ENCODE measurements at places on chromosomes 12 and 14.
A peak's percentile ranks its signal among the peaks of the same experiment; 100 is the strongest.

GRCh38 chr14:87152693-87153092, 840.3 kb downstream of the GALC start:
- DNase-seq, result no peak

- DNase-seq, result no peak
These were observed 7.5 kb downstream of the C14orf180 start for GRCh38 chr14:104586832-104587620.

DNA sequence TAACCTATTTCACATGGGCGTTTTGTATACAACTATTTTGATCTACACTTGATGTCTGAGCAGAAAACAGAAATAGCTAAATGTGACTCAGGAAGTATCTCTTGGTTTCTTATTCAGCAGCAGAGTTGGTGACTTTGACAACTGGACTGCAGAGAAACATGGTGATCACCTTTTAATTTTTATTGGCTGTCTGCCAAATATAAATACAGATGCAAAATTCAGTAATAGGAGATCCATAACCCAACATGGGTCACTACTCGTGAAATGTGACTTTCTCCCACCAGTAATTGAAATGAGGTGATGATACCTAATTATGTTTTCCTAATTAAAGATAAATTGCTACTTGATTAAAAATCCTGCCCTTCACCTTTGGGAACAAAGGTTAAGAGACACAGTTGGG, 487.1 kb downstream of the NELL2 start:
- DNase-seq, result no peak

DNA sequence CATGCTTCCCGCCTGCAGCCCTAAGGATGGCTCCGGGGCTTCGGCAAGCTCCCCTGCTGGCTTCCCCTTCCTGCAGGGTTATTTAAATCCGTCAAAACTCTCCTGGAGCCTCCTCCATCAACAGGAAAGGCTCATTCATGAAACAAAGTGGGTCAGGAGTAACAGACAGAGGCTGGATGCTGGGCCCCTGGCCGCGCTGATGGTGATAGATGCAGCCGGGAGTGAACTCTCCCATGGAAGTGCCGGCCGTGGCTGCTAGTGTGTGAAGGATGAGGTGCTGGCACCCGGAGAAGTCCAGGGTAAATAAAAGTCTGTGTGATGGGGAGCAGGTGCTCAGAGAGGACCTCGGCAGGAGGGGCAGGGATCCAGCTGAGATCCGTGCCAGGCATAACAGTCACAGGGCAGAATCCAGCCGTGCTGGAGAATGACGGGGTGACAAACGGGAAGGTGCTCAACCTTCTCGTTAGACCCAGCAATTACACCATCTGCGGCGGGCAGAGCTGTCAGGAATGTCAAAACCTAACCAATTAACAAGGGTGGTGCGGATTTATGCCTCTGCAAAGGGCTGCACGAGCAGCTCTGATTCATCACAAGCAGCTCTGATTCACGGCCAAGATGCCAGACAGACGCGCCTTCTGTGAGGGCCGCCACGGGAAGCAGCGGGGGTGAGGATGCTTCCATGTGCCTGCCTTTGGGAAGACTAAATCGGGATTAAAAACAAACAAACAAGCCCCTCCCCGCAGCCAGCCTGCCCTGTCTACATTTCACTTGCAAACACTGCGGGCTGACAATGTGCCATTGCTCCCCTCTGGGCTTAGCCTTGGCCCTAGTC, 55.6 kb downstream of the SYNE3 start:
- DNase-seq, result no peak

- no peak for DNase-seq
These were observed 118.6 kb downstream of the PLXNC1 start for GRCh38 chr12:94266796-94267536.

GRCh38 chr14:55581342-55581771, 1.4 kb downstream of the KTN1 start:
- no peak for DNase-seq

DNA sequence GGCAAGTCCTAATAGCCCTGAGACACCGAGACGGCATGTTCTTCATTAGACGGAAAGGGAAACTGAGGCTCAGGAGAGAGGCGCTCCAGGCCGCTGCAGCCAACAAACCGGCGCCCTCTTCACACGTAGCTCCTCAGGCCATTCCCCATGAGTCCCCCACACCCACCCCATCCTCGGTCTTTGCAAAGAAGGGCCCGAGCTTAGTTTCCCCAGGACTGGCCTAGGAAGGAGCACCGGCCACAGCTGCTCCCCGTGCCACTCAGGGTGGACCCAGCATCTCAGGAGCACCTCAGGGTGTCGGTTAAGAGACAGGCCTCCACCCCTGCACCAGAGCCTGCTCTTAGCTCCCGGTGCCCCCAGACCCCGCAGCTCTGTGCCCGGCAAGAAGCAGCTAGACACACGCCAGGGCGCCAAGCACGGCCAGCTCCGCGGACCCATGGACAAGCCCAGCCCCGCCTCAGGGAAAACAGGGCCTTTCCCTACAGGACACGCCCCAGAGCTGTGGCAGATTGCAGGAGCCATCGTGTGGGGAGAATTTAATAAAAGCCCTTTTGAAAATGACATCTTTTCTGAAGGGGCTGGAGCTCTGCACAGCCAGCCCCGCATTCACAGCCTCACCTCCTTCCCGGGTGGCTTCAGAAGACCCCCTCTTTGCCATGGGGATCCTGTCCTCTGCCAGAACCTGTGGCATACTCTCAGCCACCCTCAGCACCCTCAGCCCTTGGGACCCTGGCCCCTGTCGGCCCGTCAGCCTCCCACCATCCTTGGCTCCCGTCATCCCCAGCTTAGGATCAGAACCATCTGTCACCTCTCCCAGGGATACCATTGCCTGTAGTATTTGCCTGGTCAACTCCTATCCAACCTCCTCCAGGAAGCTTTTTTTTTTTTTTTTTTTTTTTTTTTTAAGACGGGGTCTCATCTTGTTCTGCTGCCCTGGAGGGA, 59.7 kb downstream of the LGMN start:
- DNase-seq, result no peak

DNA sequence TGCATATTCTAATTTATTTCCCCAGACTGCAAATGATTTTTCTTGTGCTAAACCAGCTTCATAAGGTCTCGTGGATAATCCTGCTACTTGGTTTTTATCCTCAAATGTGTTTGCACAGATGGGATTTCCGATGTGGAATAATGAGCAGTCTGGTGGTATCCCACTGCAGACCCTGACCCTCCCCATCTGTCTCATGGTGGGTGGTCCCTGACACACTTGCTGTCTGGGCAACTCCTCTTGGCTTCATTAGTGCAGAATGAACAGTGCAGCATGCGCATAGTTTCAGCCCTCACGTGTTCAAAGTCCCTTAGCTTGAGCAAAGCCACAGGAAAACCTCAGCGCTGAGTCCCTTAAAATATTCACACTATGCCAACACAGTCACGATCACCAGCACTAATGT, 996.5 kb downstream of the AACS start:
- no peak for DNase-seq

DNA sequence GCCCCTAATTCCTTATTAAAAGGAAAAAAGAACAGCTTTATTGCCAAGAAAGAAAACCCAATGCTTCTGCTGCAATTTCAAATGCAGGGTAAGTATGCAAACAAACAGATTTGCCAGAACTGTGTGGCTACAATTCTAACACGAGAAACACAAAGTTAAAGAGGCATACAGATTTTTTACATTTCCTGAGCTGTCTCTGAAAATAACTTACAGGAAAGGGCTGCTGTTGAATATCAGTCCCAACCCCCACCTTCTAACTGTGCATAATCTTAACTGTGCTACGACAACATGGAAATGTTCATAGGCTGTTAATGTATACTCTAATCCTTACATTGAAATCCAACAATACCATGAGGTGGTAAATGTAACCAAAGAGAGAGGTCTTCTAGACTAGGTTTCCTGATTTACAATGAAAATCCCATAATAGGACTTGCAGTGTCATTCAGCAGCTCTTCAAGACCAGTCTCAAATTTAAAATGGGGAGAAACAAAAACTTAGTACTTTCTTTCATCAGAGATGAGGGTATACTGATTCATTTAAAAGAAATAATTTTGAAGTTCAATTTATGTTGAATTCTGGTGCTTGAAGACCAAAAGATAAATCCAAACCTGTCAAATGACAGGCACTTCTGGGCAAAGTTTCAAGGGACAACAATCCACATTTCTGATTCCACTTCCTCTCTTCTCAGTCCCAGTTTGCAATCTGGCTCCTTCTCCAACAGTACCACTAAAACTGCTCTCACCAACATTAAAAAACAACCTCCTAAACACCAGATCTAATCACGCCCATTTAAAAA, 14.4 kb downstream of the FGD6 start:
- DNase-seq, result no peak

DNA sequence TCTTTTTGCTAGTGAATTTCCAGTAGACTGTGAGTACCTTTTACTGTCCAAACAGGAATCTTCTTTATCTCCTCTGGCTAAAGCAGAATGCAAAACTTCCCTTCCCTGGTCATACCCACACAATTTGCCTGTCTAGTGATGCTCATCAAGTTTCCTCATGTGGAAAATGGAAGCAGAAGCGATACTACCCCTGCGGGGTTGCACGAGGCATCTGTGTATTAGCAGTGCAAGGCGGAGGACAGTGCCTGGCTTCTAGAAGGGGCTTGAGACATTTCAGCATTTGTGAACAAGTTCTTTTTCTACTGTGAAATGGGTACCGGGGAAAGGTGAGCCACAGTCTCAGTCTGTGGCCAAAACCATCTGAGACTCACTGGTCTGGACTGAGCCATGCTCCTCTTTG, 340.9 kb downstream of the AACS start:
- no peak for DNase-seq

DNA sequence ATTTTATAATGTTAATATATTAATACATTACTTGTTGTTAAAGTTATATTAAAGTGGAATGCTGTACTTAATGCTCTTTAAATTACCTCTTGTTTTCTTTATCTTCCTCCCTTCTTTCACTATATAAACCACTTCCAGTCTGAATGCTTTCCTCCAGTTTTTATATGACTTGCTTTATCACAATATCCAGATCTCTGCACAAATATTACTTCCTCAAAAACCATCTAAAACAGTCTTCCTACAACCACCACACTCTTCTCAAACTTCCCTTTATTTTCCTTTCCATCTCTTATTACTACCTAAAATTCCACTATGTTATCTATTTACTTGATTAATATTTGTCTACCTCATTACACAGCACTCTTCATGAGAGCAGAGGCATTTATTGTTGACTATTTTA, 956.6 kb downstream of the LRFN5 start:
- no peak for DNase-seq

DNA sequence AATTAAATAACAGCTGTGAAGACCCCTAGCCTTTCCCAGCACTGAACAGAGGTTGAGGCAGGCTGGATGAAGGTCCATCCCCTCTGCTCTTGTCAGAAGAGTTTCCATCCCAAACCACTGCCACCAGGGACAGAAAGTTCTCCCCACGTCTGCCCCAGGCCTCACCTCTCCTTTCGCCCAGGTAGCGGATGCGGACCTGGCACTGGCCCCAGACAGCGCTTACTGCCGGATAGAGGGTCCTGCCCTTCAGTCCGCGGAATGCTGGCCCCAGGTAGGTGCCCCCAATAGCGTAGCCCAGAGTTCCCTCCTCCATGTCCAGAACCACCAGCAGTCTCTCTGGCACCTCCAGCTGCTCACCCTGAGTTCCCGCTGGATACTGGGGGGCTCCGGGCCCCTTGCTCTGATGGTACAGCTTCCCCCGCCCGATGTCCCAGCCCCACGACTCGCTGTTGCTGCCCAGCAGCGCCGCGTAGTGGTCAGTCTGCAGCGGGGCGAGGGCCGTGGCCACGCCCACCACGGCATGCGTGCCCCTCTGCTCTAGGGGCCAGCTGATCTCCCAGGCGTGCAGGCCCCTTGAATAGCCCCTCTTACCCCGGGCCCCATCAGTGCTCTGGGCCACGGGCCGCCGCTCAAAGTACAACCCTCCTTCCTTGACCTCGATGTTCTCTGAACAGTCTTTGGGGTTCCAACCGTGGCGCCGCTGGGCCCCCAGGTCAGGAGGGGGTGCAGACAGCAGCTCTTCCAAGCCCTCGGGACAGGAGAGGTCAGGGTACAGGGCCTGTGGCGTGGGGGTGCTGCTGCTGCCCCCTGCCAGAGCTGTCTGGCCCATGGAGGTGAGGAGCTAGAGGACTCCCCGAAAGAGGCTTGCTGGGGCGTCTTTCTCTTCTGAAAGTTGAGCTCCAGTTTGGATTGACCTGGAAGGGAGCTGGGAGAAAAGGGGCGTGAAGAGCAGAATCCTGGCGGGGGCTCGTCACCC, 742 bp downstream of the SPSB2 start:
- peak; percentile 81 for DNase-seq

- no peak for DNase-seq
These were observed 28.7 kb downstream of the NELL2 start for GRCh38 chr12:44847403-44847802.

- DNase-seq, result no peak
These were observed 283.7 kb upstream of the PRKD1 start for GRCh38 chr14:30211326-30211725.

GRCh38 chr14:60242429-60242828, 6.6 kb upstream of the PPM1A start:
- DNase-seq, result no peak

DNA sequence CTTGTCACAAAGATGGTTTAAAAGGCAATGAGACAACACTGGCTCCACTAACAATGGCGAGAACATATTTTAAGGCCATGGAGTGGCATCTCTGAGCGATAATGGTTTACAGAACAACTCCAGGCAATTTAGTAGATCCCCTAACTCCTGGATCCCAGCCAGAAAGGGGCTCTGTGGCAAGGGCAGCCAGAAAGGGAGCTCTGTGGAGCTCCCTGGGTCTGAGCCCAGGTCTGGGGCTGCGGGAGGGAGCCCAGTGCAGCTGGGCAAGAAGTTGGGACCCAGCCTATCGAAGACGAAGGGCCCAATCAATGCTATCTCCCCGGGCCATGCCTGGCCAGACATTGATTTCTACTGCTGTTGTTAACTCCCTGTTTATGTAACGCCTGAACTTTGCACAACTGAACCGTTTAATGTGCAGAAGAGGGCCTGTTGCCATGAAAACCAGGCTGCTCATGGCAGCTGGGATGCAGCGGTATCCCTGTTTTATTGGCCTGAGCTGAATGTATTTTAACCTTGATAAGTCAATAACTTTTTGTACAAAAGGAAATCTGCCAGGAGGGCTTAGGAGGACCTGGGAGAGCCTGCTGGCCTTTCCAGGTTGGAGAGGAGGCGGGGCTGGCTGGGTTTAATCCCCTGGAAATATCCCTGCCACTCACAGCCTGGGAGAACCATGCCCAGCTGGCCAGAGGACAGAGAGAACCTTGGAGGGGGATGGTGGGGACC, 6.7 kb upstream of the FAM222A start:
- DNase-seq, result no peak

DNA sequence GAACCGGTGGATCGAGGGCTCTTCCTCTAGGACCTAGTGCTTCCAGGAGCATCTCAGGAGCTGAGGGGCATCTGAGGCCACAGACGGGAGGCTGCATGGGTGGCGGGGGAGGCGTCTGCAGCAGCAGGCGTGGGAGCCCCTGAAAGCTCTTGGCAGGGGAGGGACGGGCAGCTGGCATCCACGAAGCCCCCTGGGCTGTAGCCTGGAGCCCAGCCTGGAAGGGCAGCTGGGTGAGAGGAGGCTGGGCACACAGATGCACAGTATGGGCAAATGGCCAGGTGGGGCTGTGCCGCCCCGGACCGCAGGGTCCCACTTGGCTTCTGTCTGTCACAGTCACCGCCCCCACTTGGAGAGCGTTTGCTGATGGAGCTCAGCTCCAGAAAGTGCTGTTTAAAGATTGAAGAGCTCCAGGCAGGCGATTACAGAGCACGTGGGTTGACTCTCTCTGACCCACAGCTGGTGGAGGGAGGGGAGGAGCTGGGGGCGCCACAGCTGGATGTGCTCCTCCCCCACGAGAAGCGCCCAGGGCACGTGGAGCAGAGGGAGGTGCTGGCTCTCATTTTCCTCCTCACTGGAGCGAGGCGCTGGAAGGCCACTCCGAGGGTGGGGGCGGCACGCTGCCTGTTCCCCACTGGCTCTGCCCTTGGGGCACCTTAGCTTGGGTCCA, 155.0 kb upstream of the C14orf180 start:
- DNase-seq, result no peak

GRCh38 chr12:13442457-13442856, 245.9 kb downstream of the EMP1 start:
- no peak for DNase-seq

All from stimulated activated CD8-positive, alpha-beta memory T cell treated with anti-CD3 and anti-CD28 coated beads, Interleukin-15, amount 100 ng/mL, for 48 hours (primary cell).